Endodermal cell (in vitro differentiated cells): ENCODE measurements at places on chromosomes 16 and 17.
A peak's percentile ranks its signal among the peaks of the same experiment; 100 is the strongest.

GRCh38 chr17:33667052-33667509, 374.0 kb upstream of the ASIC2 start:
- no peaks in the 10 kb centered on the region for H3K27me3 ChIP-seq
- DNase-seq = peak; percentile 22
- H3K27ac ChIP-seq = no peak overlapping the region
- H3K4me3 ChIP-seq = no peak overlapping the region
- no peaks in the 10 kb centered on the region for H3K36me3 ChIP-seq

DNA sequence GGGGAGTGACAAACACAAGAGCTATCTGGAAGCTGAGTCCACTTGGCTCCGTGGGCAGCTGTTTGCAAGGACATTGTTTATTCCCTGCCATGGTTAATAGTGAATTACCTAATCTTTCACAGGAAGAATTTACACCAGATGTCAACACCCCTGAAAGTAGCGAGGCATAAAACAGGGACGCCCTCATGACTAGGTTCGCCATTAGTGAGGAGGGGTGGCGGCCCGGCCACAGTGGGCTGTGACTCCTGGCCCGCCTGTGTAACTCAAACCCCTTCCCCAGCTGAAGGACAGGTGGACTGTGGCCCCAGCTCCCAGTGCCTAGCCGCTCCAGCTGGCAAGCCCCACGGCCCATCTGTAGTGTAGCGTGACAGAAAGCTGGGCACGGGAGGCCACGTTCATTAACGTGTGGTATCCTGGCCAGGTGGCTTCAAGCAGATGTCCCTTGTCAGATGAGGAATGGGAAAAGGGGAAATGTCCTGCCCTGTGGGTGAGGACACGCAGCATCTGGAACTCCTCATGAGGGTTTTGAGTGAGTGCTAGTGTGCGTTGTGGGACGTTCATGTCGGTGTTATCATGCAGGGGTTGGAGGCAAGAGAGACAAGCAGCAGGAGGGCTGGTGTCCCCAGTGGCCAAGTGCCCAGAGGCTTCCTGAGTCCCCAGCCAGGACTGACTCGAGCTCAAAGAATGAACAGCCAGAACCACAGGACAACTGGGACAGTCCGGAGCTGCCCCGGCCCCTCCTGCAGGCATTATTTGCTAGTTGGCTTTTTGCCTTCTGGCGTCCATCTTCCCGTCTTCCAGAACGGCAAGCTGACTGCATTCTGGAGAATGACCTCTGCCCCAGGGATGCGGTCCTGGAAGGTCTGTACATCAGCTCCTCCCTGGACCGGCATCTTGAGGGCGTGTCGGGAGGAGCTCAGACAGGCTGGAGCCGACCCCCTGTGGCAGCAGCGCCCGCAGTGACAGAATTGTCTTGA, 19.2 kb downstream of the KDM8 start:
- peaks cover 4% of the 10 kb centered on the region for H3K36me3 ChIP-seq
- DNase-seq = no peak
- H3K4me1 ChIP-seq = no peaks in the 10 kb centered on the region
- H3K27ac ChIP-seq = no peak overlapping the region

- H3K36me3 ChIP-seq = no peaks in the 10 kb centered on the region
- H3K27ac ChIP-seq = no peak overlapping the region
- H3K27me3 ChIP-seq = peaks cover 18% of the 10 kb centered on the region
- H3K4me3 ChIP-seq = no peak overlapping the region
- no peak for DNase-seq
- no peaks in the 10 kb centered on the region for H3K4me1 ChIP-seq
Observed at GRCh38 chr16:57531253-57531575, 5.2 kb downstream of the CCDC102A start.

- H3K27me3 ChIP-seq = no peaks in the 10 kb centered on the region
- H3K27ac ChIP-seq = no peak overlapping the region
- no peak overlapping the region for H3K4me3 ChIP-seq
- H3K36me3 ChIP-seq = peaks cover 5% of the 10 kb centered on the region
- H3K4me1 ChIP-seq = no peaks in the 10 kb centered on the region
- DNase-seq = peak; percentile 39
Observed at GRCh38 chr17:67557921-67558320, 159.8 kb upstream of the NOL11 start.

- peaks cover 8% of the 10 kb centered on the region for H3K4me1 ChIP-seq
- peak; percentile 86 for DNase-seq
- H3K36me3 ChIP-seq = no peaks in the 10 kb centered on the region
Observed at GRCh38 chr16:54062361-54063278, 224.0 kb downstream of the IRX3 start.

DNA sequence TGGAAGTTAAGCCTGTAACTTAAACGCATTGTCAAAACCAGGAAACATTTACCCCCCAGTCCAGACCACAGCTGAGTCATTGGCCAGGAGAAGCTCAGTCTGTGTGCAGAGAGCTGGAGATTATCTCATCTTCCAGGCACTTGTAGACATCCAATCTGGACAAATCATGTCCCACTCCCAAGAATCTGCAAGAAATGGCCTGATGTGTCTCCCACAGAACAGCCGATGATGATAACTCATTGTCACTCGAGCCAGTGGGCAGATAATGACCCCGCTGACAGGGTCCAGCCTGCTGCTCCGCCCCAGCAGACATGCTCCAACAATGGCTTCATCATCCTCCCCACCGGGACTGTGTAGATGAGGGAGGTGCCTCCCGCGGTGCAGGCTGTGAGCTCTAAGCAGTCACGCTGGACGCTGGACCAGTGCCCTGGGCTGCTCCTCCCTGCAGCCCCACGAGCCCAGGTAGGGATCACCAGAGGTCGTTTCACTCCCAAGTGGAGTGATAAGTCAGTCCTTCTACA, 322.5 kb downstream of the C16orf95 start:
- no peak for DNase-seq
- no peak overlapping the region for H3K27ac ChIP-seq
- H3K4me3 ChIP-seq = no peak overlapping the region
- no peaks in the 10 kb centered on the region for H3K4me1 ChIP-seq
